ENCODE measurements at places on chromosomes 6 and 20. TPM values are rescaled to one million over a fixed set of nuclear protein-coding genes. Genes with fewer than 3 reads are reported as not detected.

Gene HIVEP2
- 3.7 TPM for total RNA-seq

Gene NR2E1
- total RNA-seq: 0.07 TPM

Gene CGAS
- total RNA-seq: 4.5 TPM

Gene RBPJL
- not detected for total RNA-seq

Gene COL19A1
- total RNA-seq: not detected

Gene TOP1
- 240 TPM for total RNA-seq

Gene TRIM31
- total RNA-seq: 0.69 TPM

Gene EPB41L1
- 60.7 TPM for total RNA-seq

Gene EDN1
- 40.0 TPM for total RNA-seq

Gene NFATC2
- 7.7 TPM for total RNA-seq

Gene AIF1
- total RNA-seq: not detected

Gene PSMA7
- 482 TPM for total RNA-seq

Gene HLA-F
- 3.8 TPM for total RNA-seq

Gene ASIP
- not detected for total RNA-seq

Gene MMP24
- 35.6 TPM for total RNA-seq

Gene DAAM2
- total RNA-seq: 0.13 TPM

Gene POM121L2
- not detected for total RNA-seq

Gene RNF217
- 6.8 TPM for total RNA-seq

Gene BPIFB1
- total RNA-seq: not detected

Gene CD24
- 374 TPM for total RNA-seq

Gene VPS16
- 30.8 TPM for total RNA-seq

Gene LY6G5C
- total RNA-seq: 1.8 TPM

Gene DEF6
- total RNA-seq: 0.05 TPM

Gene PPP1R11
- total RNA-seq: 43.5 TPM

Gene HLA-C
- total RNA-seq: 52.8 TPM

Gene TCP11
- total RNA-seq: not detected

Gene CYP39A1
- not detected for total RNA-seq

Gene HTR1E
- not detected for total RNA-seq

Gene MYBL2
- 84.8 TPM for total RNA-seq

Gene DDAH2
- total RNA-seq: 30.6 TPM

Gene VSX1
- total RNA-seq: 1.3 TPM

Gene ENPP3
- not detected for total RNA-seq

Gene MOXD1
- total RNA-seq: 1.5 TPM

Gene DCDC2
- 2.7 TPM for total RNA-seq

Gene IBTK
- total RNA-seq: 24.2 TPM

Gene IL17F
- not detected for total RNA-seq

Gene SPATA25
- 0.50 TPM for total RNA-seq

Gene C20orf204
- total RNA-seq: 0.29 TPM

Gene KCNK16
- total RNA-seq: not detected

Gene SLC22A2
- total RNA-seq: 0.06 TPM

Gene ZNF165
- total RNA-seq: 0.80 TPM

Gene TEAD3
- 8.0 TPM for total RNA-seq

Gene FANCE
- 4.1 TPM for total RNA-seq

Data from A549 treated with dexamethasone at 1 μM for 4 hours (cell line).